Ammon's horn (tissue), 1 donor: ENCODE measurements at places on chromosomes 5 and 9.

DNA sequence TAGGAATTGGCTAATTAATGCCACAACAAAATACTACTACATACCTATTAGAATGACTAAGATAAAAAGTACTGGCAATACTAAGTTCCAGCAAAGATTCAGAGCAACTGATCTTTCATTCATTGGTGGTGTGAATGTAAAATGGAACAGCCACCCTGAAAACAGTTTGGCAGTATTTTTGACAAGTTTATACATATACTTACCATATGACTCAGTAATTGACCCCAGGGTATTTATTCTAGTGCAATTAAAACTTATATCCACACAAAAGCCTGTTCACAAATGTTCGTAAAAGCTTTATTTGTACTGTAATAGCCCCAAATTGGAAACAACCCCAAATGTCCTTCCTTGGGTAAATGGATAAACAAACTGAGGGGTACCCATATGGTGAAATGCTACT lies 270.8 kb upstream of the ACTBL2 start:
- DNase-seq: no peak

DNA sequence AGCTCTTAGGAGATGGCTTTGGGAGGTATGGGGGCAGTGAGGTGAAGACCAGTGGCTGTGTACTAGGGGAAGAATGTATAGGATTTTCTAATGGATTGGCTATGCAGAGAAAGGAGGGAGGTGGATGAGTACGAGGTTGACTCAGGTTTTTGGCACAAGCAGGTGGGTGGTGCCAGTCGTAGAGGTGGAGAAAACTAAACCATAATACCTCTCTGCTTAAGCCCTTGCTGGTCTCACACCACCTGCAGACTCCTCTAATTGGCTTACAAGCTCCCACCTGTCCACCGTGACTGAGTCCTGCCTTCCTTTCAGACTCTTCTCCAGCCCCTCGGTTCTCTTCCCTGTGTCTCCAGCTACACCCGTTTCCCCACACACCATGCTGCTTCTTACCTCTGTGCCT lies 521.7 kb upstream of the CLINT1 start:
- no peak for DNase-seq

GRCh38 chr5:154542000-154542399 lies 64.0 kb upstream of the HAND1 start:
- DNase-seq: no peak

GRCh38 chr9:127142291-127142690 lies 19.9 kb upstream of the ANGPTL2 start:
- DNase-seq: no peak

DNA sequence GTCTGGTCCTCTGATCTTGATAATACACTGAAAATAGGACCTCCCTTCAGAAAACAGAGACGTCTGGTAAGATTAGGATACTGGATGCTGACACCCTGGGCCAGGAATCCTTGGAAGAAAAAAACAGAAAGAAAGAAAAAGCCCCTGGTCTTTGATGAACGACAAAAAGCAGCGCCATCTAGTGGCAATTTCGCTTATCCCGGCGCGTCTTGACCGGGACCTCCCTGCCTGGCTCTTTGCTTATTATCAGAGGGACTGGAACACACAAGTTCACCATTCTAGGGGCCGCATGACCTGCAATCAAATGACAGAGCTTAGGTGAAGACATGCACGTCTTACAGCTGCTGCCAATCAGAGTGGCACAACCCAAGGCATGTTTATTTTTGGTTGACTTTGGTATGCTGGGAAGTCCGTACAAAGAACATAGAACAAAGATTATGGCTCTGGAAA lies 114.9 kb upstream of the NFIB start:
- peak; percentile 79 for DNase-seq

DNA sequence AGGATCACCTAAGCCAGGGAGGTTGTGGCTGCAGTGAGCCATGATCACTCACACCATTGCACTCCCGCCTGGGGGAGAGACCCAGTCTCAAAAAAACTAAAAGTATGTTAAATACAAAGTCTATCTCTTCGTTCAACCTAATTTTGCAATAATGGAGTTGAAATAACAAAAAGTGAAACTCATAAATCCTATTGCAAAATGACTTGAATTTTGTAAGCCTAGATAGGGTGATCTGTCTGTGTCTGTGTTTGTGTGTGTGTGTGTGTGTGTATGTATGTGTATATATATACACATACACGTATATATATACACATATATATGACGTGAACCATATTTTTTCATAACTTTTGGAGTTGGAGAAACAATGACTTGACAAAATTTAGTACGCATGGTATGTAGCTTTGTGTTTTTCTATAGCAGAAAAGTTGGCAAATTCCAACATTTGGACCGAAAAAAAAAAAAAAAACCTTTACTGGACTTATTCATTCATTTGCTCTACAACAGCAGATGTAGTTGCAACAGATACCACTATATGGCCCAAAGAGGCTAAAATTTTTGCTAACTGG lies 76.9 kb upstream of the CDH6 start:
- DNase-seq: no peak

DNA sequence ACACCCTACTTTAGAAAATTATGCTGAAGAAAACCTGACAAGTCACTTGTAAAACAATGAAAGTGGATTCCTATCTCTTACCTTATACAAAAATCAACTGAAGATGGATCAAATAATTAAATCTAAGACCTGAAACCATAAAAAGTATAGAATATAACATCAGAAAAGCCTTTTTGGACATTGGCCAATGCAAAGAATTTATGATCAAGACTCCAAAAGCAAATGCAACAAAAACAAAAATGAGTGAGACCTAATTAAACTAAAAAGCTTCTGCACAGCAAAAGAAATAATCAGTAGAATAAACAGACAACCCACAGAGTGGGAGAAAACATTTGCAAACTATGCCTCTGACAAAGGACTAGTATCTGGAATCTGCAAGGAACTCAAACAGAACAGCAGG lies 303.0 kb upstream of the CDH9 start:
- no peak for DNase-seq

- DNase-seq: no peak
These were observed 25.6 kb downstream of the C5orf15 start for GRCh38 chr5:133942614-133943474.

DNA sequence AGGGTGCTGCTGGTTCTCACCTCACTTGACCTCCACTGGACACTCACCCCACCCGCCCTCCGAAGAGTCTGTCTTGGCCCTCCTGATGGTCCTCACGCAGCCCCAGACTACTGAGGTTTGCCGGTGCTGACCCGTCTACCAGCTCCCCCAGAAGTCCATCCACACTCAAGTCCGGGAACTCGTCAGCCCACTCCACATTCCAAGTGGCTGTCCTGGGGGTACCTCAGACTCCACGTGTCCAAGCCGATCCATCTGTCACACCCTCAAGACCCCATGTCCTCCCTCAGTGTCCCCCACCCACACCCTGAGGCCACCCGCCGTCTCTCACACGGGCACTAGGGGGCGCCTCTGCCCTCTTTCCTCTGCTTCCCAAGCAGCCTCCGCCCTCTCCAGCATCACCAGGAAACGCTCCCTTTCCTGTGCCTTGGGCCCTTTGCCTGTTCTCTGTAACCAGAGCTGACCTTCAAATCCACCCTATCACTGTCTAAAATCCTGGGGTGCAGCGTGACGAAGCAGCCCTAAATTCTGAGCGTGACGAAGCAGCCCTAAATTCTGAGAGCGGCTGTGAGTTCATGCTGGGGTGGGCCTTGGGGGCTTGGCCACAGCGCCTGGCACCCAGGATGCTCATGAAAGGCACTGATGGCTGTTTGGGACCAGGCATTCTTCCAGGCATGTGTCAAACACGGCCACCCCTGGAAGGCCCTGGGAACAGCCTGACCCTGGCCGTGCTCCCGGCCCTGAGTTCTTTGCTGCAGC lies 95.7 kb downstream of the KCNT1 start:
- peak; percentile 53 for DNase-seq

DNA sequence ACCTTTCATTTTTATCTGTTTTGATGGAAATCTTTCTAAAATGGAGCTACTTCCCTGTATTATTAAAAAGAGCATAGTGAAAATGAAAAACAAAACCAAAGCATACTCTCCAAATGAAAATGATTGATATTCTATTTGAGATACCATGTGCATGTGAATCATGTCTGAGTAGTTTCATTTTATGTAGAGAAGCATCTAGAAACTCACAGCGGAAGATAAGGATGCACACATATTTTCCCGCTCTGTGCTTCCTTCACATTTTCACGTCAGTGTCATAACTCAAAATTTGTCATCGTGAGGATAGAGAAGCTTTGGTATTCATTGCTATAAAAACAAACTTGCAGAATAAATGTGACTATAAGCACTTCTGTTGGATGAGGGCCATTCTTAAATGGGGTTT lies 34.0 kb upstream of the CLINT1 start:
- no peak for DNase-seq

DNA sequence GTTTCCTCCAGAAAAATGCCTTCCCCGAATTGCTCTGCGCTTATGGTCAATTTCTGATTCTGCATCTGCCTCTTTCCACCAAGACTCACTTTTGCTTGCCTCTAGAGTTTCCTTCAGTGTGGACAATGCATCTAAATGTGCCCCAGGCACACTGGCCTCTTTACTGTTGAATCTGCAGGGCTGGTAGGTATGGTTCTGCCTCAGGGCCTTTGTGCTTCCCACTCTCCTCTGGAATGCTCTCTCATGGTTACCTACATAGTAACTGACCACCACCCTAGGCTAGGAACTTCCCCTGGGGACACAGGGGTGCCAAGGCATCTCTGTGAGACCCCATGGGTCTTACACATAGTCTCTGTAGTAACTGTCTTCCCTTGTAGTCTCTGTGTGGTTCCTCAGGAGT lies 1258.6 kb downstream of the CDH12 start:
- no peak for DNase-seq

- DNase-seq: no peak
These were observed 46.0 kb downstream of the AHRR start for GRCh38 chr5:367358-368130.

GRCh38 chr5:14206028-14206725 lies 63.0 kb downstream of the TRIO start:
- DNase-seq: no peak

DNA sequence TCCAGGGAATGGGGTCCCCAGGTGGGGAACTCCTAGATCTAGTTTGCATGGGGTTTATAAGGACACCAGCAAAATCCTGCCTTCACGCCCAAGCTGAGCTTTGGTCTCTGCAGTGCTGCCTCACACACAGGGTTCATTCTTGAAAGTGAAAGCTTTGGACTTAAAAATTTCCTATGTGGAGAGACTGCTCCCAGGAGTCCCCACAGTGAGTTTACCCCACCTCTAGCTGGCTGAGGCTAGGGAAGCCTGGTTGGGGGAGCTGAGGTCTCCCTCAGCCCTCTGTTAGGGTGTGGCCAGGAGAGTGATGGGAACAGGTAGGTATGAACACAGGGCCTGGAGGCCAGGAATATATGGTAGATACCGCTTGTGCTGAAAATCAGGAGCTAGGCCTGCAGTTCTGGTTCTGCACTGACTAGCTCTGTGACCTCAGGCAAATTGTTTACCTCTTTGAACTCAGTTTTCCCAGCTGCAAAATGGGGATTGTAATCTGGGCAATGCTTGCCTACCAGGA lies 41.5 kb upstream of the LARP1 start:
- no peak for DNase-seq

DNA sequence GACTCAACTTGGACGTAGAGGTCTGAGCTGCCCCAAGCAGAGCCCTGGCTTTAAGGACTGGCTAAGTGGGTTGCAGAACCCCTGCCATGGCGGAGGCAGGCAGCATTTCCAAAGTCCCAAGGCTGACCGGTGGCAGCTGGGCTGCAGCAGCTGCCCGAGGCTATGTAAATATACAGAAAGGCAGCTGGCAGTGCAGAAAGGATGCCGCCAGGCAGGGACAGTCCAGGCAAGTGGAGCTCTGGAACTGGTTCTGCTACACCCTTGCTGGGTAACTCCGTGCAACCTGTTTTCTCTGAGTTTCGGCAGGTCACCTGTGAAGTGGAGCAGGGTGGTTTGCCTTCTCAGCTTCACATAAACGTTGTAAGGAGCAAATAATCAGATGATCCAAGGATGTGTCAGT lies 46.0 kb downstream of the SHB start:
- DNase-seq: peak; percentile 80

DNA sequence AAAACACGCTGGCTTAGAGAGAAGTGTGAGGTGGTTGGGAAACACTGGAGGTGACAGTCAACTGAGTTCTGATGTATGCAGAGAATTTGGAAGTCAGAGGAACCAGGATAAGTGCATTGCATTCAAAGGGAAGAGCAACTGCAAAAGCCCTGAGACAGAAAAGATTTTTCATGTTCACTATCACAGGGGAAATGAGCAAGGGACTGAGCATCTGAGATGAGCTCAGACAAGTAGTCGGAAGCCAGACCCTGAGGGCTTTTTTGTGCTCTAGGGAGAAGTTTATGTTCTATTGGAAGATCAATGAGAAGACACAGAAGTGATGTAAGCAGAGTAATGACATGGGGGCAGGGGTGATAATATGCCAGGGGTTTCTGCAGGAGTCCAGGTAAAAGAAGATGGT lies 97.5 kb downstream of the HTR4 start:
- no peak for DNase-seq

GRCh38 chr9:18947892-18948339 lies 85.1 kb downstream of the SAXO1 start:
- DNase-seq: peak; percentile 10
